ENCODE measurements at places on chromosomes 6 and 20.
A peak's percentile ranks its signal among the peaks of the same experiment; 100 is the strongest.

DNA sequence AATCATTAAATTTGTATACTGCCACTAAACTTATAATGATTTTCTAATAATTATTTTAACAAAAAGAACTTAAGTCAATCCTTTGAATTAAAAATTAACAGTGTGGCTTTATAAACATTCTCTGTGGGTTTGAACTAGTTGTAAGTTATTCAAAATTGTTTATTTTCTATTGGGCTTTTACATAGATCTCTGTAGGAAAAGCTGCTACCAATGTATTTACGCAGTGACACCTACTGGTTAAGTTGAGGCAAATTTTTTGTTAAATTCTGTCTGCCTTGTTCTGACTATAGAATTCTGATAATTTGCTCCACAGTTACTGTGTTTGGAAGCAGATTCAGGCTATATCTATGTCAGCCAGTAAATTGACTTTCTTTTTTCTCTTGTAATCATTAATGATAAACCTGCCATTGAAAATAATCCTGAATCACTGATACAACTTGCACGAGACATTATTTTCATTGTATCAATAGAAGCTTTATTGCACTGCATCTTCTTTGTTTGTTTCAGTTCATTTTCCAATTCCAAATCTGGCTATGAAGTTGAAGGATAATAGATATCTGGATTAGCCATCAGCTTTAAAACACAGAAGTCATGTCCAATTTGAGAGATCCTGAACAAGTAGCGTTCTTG is 66.0 kb upstream of the UTRN start:
- no peak for DNase-seq

GRCh38 chr20:25867776-25868649 is 171.4 kb upstream of the ZNF337 start:
- DNase-seq, result peak; percentile 89

DNA sequence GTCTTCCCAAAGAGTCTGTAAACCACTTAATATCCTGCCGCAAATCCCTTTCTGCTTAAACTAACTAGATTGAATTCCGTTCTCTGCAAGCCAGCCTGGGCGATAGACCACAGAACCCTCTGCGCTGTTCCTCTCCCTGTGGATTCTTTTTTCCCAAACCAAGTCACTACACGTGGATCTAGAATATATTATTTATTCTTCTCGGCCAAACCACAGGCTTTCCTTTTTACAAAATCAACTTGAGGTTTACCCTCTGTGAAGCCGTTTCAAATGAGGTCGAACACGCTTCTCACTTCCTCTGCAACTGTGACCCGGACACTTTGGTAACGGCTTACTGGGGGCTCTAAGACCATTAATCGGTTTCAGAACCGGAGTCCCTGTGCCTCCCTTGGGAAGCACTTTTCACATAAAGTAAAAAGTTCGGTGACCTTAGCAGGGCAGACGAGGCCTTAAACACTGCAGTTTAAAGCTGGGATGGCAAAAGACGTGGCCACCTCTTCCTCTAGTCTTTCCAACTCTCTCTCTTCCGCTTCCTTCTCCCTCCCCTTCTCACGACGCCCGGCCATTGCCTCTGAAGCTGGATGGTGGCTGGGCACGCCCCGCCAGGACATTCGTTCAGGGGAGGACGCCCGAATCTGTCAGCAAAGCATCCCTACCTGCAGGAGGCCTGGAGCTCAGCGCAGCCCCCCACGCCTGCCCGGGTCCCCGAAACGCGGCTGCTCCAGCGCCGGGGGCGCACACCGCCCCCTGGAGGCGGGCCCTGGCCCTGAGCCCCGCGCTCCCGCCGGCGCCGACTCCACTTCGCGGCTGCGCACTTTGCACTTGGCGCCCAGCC is 55.0 kb upstream of the FOXC1 start:
- DNase-seq, result peak; percentile 89

GRCh38 chr6:72913797-72914196 is 291.9 kb downstream of the KCNQ5 start:
- no peak for DNase-seq

GRCh38 chr6:65638047-65638831 is 68.8 kb downstream of the EYS start:
- no peak for DNase-seq

GRCh38 chr6:135976585-135976984 is 125.1 kb downstream of the PDE7B start:
- DNase-seq, result no peak

DNA sequence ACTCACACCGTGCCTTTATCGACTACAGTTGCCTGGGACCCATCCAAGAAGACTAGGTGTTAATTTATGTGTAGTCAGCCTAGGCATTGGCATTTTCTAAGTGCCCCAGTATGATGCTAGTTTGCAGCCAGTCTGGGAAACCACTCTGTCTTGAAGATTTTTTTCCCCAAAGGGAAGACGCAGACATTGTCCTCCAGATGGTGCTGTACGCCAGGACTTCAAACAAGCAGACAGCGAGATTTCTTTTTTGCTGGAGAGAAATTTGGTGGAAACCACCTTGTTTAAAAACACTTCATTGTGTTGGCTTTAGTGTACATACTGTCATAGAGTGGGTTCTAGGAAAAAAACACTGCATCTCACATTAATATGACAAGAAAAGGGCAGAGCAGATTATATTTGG is 30.0 kb downstream of the ALDH5A1 start:
- no peak for DNase-seq

DNA sequence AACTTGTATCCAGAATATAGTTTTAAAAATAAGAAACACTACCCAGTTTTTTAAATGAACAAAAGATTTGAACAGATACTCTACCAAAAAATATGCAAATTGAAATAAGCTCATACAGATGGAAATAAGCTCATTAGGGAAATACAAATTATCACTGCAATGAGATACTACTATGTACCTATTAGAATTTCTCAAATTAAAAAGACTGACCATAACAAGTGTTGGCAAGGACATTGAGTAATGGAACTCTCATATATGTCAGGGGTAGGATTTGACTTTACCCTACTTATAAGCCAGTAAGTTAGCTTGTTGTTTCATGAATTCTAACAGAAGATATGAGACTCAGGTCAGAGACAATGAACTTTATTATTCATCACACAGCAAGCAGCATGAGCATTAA is 9.6 kb upstream of the ASIP start:
- DNase-seq, result no peak

GRCh38 chr6:43869079-43869710 is 99.2 kb downstream of the VEGFA start:
- DNase-seq, result no peak

DNA sequence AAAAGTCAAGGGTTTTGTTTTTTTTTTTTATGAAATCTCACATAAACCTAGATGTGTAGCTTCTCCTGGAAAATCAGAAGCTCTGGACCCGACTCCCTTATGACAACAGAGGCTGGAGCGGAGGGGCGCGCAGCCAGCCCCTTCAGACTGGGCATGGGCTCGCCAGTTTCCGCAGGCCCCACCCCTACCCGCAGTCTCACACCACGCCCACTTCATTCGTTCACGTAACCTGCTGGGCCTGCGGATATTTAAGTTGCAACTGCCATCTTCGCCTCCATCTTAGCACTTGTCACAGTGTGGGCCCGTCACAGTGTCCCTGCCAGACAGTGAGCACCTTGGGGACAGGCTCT is 111.7 kb upstream of the PTPN1 start:
- DNase-seq, result no peak

- no peak for DNase-seq
These were observed 719.6 kb downstream of the TBC1D32 start for GRCh38 chr6:120614723-120615122.

Data from activated CD8-positive, alpha-beta memory T cell treated with anti-CD3 and anti-CD28 coated beads, Interleukin-2, amount 50 U/mL, for 48 hours (primary cell).